Stimulated activated CD8-positive, alpha-beta memory T cell treated with anti-CD3 and anti-CD28 coated beads, Interleukin-7, amount 100 ng/mL, for 1 hour (primary cell): ENCODE measurements at places on chromosomes 5 and 9.

DNA sequence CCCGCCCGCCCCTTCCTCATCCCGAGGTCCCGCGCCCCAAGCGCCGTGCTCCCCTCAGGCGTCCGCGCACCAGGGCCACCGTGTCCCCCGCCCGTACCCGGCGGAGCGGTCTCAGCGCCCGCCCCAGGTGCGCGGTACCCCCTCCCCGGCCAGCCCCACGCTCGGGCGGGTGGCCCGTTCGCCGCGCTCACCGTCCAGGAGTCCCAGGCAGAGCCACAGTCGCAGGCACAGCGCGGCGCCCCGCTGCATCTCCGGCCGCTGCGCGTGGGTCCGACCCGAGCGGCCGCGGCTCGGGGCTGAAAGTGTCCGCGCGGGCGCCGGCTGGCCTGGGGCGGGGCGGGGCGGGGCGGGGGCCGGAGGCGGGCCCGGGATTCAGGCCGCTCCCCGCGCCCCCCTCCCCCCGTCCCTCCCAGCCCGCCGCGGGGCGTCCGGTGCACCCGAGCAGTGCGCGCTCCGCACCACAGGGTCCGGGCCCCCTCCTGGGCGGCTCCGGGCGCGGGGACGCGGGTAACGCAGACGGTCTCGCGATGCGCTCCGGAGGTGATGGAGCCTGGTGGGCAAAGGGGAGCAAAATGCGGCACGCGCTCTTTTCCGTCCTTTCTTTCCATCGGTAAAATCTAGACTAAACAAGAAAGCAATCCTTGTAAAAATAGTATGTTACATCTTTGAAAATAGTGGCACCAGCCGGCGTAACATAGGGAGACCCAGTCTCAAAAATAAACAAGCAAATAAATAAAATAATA lies at the start of gene FLT4:
Gene FLT4, minus strand, starts transcription at position 304 of the 743 bp plus-strand sequence. Its CDS starts 55 bp downstream, at position 249.
- DNase-seq, result no peak

DNA sequence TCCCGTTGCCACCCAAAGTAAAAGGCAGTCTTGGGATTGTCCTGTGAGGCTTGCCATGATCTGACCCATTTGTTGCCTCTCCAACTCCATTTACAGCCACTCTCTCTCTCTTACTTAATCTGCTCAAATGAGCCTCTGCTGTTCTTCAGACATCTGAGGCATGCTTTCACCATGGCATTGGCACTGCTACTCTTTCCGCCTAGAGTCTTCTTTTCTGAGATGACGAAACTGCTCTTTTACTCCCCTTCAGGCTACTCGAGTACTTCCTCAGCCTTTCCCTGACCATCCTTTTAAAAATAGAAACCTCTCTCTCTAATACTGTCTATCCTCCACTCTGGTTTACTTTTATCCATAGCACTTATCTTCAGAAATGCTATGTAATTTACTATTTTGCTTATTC lies 9.0 kb downstream of the FOCAD start:
- DNase-seq, result no peak

- DNase-seq, result no peak
These were observed 71.1 kb upstream of the CD180 start for GRCh38 chr5:67267512-67268216.

- no peak for DNase-seq
These were observed 20.8 kb downstream of the DCANP1 start for GRCh38 chr5:135426102-135427082.

GRCh38 chr9:98045234-98046179 lies 11.0 kb upstream of the NANS start:
- DNase-seq, result no peak

GRCh38 chr9:107530679-107531078 lies 41.1 kb upstream of the KLF4 start:
- DNase-seq, result no peak

- no peak for DNase-seq
These were observed 32.9 kb downstream of the FAM163B start for GRCh38 chr9:133576031-133576874.

DNA sequence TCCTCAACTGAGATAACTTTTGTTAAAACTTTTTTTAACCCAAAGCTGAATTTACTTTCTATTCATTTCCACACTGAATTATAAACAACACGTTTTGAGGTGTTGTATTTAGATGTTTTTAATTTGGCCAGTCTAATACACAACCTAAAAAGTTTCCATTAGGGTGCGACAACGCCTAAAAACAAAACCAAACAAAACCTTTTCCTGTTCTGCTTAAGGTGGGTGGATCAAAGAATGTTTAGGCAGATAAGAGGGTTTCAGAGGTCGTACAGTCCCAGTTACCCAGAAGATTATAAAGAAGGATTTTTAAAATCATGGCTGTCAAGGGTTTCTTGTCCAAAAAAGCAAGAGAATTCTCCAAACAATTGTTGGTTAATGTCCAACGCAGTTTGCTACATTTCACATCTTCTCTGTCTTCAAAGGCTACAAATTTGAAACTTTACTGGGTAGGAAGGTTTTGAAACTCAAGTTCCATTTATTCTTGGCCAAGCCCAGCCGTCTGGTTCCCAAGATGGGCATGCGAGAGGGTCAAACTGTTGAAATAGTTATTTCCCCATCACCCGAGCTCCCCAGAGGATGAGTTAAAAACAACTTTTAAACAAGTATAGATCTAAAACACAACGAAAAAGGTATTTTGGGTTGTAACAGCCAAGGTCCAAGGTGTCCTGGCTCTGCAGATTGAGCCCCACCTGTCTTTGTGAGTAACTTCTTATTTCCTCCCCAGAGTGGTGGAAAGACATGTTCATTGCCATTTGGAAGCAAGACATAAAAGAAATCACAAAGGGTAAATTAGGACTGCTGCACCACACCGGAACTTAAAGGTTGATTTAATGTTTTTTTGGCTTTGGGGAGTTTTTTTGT lies 122.8 kb upstream of the MAP3K1 start:
- no peak for DNase-seq

DNA sequence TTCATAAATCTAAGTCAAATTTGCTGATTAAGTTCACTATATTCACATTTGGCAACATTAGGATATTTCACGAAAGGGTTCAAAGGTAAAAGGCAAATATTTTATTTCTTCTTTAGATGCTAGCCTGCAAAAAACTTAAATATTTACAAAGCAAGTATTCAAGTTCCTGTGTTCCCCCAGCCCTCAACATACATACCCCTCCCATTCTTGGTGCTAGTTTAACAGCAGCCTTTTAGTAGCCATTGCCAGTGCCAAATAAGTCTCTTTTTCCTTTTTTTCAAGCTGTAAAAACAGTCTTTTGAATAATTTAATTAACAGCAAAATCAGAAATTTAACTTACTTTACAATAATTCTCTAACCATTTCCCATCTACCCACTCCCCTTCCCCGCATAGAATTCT lies 288.5 kb upstream of the TMEM161B start:
- DNase-seq, result no peak

DNA sequence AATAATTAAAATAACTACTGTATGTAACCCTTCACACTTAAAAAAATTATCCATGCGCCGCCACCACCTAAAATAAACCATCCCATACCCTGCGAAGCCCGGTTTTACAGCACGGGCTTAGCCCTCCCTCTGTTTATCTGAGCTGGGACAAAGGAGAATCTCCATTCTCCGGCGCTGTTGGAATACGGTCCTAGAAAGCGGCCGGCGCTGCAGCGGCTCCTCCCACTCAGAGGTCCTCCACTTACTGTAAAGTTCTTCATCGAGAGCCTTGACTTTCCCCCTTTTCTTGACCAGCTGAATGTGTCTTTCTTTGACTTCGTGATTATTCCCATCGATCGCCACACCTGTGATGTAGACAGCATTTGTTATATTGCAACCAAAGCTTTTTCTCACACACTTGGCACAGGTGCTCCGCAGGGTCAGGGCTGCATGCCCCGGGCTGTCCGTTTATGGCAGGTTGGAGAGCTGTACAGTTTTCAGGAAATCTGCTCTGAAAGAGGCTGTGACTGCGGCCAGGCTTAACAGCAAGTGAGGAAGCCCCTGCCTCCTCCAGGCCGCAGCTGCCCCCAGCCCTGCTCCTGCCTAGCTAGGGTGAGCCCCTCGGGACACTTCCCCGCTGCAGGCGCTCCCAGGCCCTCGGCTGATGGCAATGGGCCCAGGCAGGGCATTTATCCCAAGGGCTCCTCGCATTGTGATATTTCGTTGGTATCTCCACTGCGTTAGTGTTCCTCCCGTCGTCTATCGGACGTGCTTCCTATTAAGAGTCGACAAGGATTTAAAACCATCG lies 16.7 kb downstream of the GFPT2 start:
- DNase-seq, result no peak

- no peak for DNase-seq
These were observed 14.7 kb upstream of the ADAMTS19 start for GRCh38 chr5:129445379-129445778.

GRCh38 chr5:88553986-88554385 lies 285.3 kb upstream of the TMEM161B start:
- DNase-seq, result no peak

DNA sequence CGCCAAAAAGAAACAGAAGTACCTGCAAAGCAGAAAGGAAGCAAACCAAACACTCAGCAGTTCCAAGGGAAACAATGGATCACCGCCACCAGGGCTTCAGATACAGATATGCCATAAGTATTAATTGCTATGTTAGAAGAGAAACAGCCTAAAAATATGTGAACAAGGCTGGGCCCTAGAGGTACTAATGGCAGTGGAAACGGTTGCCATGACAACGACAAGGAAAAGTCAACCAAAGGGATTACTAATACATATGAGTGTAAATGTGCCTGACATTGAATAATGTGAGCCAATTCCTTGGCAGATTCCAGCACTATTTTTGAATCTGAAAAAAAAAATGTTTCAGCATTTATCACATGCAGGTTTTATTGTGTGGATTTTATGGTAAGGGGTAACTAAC lies 75.0 kb downstream of the CAVIN4 start:
- DNase-seq, result no peak

DNA sequence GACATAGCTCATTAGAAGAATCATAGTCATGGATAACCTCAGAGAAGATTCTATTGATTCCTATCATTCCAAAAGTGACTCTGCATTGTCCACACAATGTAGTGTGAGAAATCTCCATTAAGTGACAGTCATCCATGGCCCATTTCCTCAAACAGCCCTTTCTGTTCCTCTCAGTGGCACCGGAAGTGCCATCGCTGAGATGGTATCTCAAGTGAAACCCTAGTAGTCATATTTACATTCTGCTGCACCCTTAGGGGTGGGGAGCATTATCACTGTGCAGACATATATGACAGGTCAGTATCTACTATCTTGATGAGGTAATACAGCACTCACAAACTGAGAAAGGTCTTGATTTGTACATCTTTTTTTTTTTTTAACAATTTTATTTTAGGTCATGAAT lies 55.4 kb upstream of the MIER3 start:
- no peak for DNase-seq

GRCh38 chr9:6764523-6764922 lies 6.8 kb downstream of the KDM4C start:
- no peak for DNase-seq

DNA sequence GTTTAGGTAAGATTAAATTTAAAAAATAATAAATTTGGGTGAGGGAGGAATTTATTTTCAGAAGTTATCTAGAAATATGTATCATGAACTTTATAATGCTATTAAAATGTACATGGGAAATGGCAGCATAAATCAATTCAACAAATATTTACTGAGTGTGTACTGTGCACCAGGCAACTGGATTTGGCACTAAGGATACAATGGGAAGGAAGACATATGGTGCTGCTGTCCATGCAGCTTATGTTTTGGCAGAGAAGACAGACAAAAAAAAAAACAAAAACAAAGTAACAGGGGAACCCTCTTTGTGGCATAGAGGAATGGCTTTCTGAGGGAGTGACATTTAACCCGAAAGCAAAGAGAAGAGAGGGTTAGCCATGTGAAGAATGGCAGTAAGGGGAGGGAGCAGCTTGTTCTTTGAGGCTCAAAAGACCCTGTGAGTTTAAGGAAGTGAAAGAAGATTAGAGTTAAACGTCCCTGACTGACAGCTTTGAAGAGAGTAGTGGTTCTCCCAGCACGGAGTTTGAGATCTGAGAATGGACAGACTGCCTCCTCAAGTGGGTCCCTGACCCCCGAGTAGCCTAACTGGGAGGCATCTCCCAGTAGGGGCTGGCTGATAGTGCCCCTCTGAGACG lies 23.9 kb downstream of the CNTRL start:
- DNase-seq, result no peak

GRCh38 chr9:124562328-124562727 lies 55.1 kb upstream of the NR5A1 start:
- DNase-seq, result no peak

DNA sequence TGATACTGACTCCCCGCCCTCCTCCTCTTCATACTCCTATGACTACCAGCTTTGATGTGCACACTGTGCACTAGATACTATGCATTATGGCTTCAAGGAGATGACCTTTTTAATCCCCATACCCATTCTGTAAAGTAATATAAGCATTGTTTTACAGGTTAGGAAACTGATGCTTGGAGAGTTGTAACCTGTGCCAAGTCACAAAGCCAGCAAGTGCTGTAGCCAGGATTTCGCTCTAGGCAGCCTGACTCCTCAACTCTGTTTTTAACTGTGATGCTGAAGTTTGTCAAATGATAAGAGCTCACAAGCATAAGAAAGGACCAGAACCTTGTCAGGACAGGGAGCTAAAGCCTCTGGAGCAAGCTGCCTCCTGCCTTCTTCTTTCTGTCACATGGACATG lies 461.3 kb downstream of the TMEM232 start:
- no peak for DNase-seq

DNA sequence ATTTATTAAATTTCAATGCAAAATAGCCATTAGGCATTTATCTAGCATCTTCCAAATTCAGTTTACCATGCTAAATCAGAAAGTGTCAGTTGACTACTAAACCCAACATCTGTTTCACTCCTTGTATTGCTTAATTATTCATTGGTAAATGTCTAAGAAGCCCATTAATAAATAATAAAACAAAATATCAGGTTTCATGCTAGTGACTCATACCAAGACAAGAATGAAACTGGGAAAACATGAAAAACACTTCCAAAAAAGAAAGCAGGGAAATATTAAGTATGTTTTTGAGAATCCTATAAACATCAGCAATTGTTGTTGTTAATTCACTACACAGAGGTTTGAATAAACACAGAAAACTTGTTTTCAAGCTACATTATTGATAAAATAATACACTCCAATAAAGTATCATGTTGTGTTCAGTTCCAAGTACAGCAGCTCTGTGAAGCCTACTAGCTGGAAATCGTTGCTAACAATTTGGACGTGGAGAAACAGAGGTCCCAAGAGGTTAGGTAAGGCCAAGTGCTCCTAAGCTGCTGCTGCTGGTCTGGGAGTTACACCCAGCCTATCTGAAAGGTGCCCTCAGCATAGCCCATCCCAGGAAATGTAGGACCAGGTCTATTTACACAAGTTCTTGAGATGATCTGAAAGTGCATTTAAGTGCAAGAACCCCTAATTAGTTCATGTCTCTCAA lies 78.8 kb downstream of the GNAQ start:
- no peak for DNase-seq

- no peak for DNase-seq
These were observed 108.1 kb upstream of the MVB12B start for GRCh38 chr9:126218359-126219125.

DNA sequence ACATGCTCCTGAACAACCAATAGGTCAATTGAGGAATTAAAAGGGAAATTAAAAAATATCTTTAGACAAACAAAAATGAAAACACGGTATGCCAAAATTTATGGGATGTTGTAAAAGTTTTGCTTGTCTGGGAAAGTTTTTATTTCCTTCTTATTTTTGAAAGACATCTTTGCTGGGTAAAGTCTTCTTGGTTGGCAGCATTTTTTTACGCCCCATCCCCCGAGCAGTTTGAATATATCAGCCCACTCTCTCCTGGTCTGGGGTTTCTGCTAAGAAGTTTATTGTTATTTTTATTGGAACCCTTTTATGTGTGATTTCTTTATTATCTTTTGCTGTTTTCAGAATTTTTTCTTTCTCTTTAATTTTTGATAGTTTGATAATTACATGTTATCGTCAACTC lies 16.3 kb downstream of the XRCC4 start:
- DNase-seq, result no peak

GRCh38 chr5:135062216-135063055 lies 28.4 kb upstream of the PITX1 start:
- DNase-seq, result no peak
